ENCODE measurements at places on chromosomes 12 and 14. TPM values are rescaled to one million over a fixed set of nuclear protein-coding genes. Genes with fewer than 3 reads are reported as not detected.

DNA sequence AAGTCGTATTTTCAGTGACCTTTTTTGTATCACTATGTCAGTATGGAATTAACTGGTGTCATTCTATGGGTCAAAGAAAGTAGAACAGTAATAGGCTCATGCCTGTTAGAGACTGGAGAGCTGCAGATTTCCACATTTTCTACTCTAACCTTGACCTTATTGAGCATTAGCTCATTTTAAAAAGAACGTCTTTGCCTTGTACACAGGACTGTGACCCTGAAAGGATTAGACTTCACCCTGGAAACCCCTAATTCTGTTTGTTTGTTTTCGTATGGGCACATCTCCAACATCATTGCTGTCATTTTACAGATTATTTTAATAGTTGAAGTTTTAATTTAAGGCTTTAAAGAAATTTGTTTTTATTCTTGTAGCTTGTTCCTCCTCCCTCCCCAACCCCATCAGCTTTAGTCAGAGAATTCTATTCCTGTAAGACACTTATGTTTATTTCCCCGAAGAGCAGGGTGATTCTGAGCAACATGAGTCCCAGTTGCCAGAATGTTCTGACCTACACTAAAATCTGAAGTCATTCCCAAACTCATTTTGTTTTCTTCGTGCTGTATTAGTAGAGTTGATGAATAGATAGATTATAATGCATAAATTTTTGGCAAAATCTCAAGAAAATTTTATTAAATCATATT is 451.3 kb downstream of the FOXG1 start:
- DNase-seq = no peak

DNA sequence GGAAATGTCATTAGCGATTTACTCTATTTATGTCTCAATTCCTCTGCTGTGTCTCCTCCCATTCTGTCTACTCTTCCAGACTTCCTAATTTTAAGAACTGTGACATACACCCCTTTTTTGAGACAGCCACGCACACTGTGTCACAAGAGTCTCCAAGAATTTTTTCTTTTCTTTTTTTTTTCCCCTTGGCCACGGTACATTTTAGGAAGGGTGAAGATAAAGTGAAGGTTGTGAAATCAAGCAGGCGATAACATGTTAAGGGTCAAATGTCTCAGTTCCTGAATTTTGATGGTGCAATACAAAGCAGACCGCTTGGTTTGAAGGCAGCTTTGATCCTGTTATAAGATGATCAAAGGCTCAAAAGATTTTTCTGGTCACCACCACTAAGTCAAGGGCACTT is 4.3 kb downstream of the OLR1 start:
- DNase-seq = no peak

DNA sequence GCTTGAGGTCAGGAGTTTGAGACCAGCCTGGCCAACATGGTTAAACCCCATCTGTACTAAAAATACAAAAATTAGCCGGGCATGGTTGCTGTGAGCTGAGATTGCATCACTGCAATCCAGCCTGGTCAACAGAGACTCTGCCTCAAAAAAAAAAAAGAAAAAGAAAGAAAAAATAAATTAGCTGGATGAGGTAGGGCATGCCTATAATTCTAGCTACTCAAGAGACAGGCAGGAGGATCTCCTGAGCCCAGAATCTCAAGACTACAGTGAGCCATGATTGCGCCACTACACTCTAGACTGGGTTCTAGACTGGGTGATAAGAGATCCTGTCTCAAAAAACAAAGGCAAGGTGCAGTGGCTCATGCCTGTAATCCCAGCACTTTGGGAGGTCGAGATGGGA is 16.9 kb downstream of the PPP4R3A start:
- DNase-seq = no peak

DNA sequence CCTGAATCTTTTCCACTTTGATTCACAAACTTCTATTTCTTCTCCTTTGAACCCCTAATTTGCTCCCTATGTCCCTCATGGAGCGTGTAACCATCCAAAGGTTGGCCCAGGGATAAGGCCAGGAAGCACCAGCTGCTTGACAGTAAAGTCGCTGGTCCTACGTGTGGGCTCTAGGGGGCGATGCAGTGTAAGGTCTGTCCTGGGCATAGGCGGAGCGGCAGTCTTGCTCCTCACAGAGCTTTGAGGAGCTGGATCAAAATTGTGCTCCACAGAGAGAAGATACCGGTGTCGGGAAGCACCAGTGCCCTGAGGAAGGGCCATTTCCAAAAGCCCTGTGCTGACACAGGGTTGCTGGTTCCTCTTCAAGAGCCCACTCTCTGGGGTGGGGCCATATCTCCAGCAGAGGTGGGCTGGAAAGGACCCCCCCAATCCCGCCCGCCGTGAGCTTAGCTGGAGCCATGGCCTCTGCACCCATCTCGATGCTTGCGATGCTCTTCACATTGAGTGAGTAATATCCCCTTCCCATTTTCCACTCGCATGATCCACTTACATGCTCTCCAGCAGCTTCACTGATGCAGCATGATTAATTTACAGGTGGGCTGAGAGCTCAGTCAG is 49.9 kb upstream of the OR4E1 start:
- peak; percentile 55 for DNase-seq

AQP6 gene
- total RNA-seq = not detected

All from activated CD4-positive, alpha-beta memory T cell treated with anti-CD3 and anti-CD28 coated beads, Interleukin-2, amount 10 ng/mL, durations not matched to agents 7 days and 5 days (primary cell).